ENCODE measurements at places on chromosomes 3 and 15.

DNA sequence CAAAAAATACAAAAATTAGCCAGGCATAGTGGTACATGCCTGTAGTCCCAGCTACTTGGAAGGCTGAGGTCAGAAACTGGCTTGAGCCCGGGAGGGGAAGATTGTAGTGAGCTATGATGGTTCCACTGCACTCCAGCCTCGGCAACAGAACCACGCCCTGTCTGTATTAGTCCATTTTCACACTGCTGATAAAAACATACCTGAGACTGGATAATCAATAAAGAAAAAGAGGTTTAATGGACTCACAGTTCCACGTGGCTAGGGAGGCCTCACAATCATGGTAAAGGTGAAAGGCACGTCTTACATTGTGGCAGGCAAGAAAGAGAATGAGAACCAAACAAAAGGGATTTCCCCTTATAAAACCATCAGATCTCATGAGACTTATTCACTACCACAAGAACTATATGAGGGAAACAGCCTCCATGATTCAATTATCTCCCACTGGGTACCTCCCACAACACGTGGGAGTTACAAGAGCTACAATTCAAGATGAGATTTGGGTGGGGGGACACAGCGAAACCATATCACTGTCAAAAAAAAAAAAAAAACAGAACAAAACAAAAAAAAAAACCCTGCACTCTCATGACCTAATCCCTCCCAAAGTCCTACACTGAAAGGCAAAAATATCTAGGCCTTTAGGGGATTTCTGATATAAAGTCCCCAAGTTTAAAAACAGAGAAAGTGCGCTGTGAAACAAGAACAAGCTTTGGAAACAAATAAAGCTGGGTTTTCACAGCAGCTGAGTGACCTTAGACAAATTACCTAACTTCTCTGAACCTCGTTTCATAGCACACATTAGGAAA lies 224.7 kb downstream of the IGSF11 start:
- peak; percentile 14 for DNase-seq

DNA sequence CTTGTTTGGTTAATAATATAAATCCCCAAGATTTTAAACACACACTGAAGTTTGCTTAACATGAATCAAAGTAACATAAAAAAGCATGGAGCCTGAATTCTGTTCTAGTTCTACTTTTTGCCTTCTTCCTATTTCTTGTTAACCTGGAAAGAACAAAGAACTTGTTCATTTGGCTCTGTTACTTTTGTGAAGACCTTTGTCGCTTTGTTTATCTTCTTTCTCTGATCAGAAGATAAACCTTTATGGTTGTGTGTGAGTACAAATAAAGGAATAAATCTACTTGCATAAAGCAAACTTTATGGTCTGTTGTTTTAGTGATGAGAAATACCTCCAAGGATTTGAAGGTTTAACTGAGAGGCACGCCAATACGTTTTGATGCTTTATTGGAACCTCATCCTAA lies 210.1 kb upstream of the SATB1 start:
- DNase-seq = no peak

- peak; percentile 13 for DNase-seq
Measured at GRCh38 chr15:76204109-76204845, 107.0 kb downstream of the ETFA start.

DNA sequence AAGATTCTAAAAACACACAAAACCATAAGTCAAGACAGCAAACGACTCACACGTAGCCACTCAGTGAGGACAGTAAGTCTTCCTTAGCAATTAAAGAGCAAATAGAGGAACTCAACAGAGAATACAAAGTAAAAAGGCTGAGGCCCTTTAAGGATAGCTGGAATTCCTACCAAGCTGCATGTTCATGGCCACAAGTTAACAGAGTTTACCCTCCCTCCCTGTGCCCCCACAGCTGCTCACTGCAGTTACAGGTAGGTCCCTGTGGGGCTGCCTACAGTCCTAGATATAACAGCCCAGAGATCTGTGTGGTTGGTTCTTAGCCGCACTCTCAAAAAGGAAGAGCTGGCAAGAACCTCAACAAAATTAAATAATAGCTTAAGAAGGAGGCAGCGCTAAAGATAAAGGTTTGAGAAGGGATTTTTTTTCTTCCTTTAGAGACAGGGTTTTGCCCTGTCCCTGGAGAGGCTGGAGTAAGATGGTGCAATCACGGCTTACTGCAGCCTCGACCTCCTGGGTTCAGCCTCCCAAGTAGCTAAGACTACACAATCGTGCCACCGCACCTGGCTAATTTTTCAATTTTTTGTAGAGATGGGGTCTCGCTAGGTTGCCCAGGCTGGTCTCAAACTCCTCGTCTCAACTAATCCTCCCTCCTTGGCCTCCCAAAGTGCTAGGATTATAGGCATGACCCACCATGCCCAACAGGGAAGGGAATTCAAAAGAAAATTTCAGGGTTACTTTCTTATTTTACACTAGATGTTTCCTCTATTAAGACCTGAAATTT lies 19.3 kb downstream of the SFMBT1 start:
- DNase-seq = no peak

DNA sequence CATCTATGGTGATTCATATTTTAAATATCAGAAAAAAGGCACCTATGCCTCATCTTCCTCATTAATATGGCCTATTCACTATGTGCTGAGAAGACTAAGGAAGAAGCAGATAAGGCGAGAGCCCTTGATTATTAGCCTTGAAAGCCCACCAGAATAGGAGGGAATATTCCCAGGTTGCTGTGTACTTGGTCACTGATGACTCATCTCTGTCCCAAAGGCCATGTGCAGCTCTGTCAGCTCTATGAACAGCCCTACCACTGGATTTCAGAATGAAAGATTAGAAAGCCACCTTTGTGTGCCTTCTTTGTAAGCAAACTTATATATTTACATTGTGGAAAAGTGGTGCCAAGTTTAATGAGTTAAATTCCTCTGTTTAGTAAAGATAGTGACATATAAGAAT lies 211.5 kb downstream of the NFKBIZ start:
- peak; percentile 27 for DNase-seq

DNA sequence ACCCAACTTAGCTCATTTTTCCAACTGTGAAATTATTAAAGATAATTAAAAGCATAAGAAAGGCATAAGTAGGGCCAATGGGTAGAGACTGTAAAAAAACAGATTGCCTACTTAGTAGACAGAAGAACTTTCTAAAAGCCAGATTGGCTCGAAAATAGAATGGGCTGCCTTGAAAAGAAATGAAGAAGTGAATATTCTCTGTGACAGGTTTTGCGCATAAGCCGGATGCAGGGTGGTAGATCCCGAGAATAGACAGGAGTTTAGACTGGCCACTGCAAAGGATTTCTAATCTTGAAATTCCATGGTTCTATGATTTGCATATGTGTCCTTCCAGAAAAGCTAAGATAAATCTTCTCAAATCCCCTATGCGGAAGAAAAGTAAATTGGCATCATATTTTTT lies 173.3 kb upstream of the ICE2 start:
- no peak for DNase-seq

DNA sequence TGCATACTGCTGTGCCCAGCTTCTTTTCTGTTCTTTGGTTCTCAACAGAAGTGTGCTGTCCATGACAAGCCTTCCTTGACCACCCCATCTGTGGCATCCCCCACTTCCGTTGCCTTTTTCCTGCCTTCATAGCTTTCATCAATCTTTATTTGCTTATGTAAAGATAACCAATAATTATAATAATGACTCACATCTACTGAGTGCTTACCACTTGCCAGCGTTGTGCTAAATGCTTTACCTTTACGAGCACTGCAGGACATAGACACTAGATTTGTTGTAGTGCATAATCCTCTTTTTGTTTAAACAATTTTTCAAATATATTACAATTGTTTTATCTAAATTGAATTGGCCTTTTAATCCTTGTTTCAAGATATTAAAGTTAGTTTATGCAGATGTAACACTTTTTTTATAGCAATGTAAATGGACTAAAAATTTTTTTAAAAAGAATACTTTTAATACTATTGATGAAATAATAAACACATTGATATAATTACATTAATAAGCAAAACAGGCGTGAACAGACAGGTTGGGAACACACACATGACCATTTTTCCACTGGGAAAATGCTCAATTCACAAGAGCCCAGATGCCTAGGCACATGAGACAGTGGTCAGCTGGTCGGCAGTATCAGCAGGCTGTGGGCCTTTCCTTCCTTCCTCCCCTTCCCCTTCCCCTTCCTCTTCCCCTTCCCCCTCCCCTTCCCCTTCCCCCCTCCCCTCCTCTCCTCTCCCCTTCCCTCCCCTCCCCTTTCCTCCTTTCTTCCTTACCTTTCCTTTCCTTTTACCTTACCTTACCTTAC lies 42.5 kb downstream of the TRAK1 start:
- no peak for DNase-seq

DNA sequence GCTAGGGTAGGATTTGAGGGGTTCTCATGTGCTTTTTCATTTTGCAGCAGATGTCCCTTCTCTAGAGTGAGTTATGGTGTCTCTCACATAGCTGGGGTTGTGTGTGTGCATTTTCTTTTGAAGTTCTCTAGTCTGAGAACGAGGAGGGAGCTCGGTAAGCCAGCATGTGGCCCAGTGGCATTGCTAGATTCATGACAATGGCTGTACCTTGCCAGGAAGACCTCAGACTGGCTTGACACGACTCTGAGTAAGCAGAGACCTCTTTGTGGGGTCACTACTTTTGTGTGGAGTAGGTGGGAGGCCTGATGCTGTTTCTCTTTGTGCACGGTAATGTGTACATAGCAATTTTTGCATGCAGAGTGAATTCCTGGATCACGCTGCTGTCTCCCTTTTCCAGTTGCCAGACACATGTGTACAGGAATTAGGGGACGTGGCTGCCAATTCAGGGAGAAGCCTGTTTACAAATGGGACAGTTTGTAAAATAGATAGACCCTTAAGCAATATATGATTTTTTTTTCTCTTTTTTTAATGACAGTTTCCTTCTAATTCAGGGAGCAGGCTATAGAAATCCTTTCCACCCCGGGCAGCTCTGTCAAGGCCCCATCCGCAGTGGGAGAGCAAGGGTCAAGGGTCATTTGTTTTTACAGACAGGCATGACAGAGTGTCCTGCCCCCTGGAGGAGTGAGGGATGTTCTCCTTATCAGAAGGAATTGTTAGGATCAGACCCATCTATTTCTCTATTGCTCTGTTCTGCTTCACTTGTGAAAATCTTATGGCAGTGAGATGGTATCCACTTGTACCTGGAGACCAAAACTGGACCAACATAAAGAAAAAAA lies 4.6 kb downstream of the CACNA1D start:
- DNase-seq = no peak

GRCh38 chr3:73530022-73530396 lies 94.7 kb downstream of the PDZRN3 start:
- DNase-seq = no peak

- no peak for DNase-seq
Measured at GRCh38 chr3:189304465-189305351, 132.9 kb downstream of the TPRG1 start.

- DNase-seq = no peak
Measured at GRCh38 chr3:16305111-16305541, 40.1 kb downstream of the OXNAD1 start.

- no peak for DNase-seq
Measured at GRCh38 chr3:62724503-62724902, 150.7 kb downstream of the CADPS start.

GRCh38 chr3:124615896-124616543 lies 114.2 kb upstream of the UMPS start:
- no peak for DNase-seq

DNA sequence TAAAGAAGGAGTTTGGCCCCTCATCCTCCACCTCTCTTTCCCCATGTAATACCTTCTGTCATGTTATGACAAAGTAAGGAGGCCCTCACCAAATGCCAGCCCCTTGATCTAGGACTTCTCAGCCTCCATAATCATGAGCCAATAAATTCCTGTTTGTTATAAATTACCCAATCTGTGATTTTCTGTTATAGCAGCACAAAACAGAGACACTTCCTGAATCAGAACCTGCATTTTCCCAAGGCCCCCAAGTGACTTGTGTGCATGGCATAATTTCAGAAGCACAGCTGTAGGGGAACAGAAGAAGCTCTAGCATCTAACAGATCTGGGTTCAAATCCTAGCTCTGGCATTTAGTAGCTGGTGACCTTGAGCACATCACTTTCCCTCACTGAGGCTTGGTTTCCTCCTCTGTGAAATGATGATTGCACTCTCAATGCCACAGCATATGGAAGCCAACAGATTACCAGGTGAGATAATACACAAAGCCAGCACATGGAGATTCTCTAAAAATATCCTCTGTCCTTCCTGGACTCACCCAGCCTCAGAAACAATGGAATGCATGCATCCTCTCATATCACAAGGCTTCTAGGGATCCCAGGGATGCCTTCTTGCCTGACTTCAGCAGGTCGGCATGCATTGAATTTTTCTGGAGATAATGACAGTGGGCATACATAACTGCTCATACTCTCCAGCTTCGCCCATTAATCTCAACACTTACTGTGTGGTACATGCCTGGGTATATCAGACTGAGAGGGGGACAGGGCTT lies 26.3 kb downstream of the TLNRD1 start:
- no peak for DNase-seq

- DNase-seq = no peak
Measured at GRCh38 chr3:62100282-62100989, 272.9 kb downstream of the FEZF2 start.

DNA sequence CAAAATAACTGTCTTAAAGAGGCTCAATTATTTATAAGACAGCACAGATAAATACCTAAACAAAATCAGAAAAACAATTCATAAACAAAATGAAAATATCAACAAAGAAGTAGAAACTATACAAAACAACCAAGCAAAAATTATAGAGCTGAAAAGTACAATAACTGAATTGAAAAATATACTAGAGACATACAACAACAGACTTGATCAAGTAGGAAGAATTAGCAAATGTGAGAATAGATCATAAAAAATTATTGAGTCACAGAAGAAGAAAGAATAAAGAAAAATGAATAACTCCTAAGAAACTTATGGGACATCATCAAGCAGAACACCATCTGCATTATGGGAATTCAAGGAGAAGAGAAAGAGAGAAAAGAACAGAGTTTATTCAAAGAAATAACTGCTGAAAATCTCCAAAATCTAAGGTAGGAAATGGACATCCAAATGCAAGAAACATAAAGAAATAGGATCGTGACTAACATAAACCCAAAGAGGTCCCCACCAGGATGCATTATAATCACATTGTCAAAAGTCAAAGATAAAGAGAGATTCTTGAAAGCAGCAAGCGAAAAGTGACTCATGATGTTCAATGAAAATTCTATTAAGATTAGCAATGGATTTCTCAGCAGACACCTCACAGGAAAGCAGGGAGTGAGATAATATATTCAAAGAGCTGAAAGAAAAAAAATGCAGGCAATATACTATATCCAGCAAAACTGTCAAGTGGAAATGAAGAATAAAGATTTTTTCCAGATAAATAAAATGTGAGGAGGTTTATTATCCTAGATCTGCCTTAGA lies 85.9 kb downstream of the DCLK3 start:
- no peak for DNase-seq

All from GM20000 (cell line).